MV-4-11 (cell line): ENCODE measurements at places on chromosomes 5 and 9.

GRCh38 chr5:78813286-78813685 lies 164.7 kb upstream of the LHFPL2 start:
- DNase-seq, result no peak

GRCh38 chr5:92758552-92758951 lies 822.5 kb downstream of the NR2F1-AS1 start:
- no peak for DNase-seq

DNA sequence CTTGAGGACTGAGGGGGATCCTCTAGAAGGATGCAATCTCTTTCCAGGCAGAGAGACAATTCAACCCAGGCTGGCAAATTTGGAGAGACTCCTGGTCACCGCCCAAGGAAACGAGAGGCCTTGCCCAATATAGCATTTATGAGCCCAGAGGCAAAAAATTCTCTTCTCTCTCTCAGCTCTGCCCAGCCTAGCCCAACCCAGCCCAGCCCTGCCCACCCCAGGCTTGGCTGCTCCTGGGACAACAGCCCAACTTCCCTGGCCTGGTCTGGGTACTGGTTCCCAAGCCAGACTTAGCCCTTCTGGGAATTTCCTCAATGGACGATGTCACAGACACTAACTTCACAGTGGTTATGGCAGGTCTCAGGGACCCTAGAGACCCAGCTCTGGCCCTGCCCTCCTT lies 116.5 kb downstream of the PSD2 start:
- DNase-seq, result no peak

DNA sequence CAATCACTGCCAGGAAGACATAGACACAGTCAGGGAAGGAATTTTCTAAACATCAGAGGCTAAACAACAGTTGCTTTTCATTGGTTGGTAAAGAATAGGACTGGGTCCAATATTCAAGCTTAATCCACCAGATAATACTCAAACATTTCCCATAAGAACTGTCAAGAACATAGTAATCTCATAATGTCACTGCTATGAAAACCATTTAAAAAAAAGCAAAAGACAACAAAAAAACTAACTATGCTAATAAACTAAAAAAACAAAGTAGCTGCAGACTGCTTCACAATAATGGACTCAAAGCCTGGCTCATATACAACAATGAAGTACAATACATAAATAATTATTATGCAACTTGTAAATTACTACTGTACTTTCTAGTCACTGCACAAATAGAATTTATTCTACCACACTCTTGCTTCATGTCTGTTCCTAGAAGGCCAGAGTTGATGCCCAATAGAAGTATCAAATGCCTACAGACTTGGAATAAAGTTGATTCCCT lies 148.7 kb downstream of the MLLT3 start:
- no peak for DNase-seq

GRCh38 chr9:69168709-69169217 lies 5.3 kb upstream of the TJP2 start:
- peak; percentile 66 for DNase-seq

DNA sequence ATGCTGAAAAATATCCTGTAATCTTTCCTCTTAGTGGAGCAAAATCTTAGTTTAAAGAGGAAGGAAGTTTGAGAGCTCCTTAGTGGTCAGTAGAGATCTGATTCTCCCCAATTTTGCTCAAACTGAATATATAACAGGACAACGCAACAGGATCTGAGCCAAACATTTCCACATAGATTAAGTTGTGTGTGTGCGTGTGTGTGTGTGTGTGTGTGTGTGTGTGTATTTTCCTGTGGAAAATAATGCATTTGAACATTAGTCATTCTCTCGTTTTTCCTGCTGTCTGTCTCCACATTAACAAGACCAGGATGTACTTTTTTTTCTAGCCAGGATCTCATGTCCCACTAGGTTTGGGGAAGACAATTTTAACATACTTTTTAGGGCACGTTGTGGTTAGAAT lies 312.1 kb upstream of the CDH18 start:
- no peak for DNase-seq

DNA sequence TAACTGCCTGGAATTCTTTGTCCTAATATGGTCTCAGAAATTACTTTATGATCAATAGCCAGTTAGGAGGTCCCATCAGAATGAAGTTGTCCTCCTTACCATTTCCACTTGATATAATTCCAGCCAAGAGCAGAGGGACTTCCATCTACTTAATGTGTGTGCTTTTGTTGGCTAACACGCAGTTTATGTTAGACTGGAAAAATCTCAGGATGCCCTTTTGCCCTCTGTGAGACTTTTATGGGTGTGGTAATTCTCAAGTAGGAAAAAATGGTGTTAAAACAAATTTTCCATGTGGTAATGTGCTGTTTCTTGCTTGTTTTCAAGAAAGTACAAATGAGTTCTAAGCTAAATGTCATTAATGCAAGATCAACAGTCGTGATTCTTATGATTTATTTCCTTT lies 327.1 kb downstream of the MTRR start:
- no peak for DNase-seq

- DNase-seq, result no peak
Measured at GRCh38 chr5:2385818-2386217, 365.7 kb downstream of the IRX2 start.

GRCh38 chr9:34072868-34073590 lies 24.3 kb upstream of the UBAP2 start:
- DNase-seq, result no peak

DNA sequence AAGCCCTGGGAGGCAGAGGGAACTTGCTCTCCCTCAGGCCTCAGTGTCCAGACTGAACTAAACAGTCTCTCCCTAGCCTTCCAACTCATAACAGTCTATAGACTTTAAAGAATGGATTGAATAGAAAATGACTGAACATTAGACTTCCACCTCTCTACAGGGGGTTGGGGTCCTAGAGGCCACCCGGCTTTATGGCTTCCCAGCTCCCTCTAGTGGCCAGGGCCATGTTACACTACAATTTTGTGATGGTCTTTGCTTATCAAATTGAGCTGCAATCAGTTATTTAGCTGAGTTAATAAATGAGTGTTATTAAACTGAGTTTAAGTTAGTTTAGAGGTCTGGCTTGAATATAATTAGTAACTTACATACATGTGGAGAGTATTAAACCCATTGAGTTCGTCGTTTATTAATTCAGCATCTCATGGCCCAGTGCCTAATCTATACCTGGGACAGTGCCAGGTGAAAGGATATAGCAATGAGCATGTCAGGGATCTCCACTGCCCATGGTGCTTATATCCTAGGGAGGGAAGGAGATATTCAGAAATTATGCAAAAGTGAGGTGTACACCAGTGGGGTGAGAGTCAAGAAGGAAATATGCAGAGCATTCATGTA lies 105.2 kb downstream of the SH3TC2 start:
- DNase-seq, result peak; percentile 40

DNA sequence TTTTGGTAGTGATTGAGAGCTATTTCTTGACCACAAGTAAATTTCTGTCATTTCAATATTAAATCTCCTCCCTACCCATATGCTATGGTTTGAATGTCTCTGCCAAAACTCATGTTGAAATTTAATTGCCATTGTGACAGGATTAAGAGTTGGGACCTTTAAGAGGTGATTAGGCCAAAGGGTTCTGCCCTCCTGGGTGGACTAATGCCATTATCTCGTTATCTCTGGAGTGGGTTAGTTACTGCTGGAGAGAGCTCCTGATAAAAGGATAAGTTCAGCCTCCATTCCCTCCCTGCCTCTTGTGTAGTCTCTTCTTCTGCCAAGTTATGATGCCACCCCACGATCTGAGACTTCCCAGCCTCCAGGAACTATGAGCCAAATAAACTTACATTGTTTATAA lies 3.6 kb upstream of the DRD1 start:
- no peak for DNase-seq

GRCh38 chr5:124951661-124952060 lies 205.2 kb upstream of the ZNF608 start:
- peak; percentile 87 for DNase-seq

DNA sequence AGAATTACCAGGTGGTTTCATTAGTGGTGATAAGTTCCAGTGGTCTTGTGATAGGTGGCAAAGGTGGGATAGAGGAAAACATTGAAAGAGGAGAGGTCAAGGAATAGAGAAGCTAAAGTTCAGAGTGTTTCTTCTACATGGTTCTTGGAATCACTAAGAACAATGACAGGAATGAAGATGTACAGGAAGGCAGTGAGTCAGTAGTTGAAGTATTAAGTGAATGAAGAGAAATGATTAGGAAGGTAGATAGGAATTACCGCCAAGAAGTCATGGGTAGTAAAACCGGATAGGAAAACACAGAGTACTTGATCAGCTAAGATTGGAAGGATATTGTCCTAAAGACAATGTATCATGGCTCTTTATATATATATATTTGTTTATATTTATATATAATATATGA lies 37.9 kb upstream of the RASA1 start:
- no peak for DNase-seq

- DNase-seq, result peak; percentile 62
Measured at GRCh38 chr5:126757713-126758357, 19.1 kb upstream of the LMNB1 start.

DNA sequence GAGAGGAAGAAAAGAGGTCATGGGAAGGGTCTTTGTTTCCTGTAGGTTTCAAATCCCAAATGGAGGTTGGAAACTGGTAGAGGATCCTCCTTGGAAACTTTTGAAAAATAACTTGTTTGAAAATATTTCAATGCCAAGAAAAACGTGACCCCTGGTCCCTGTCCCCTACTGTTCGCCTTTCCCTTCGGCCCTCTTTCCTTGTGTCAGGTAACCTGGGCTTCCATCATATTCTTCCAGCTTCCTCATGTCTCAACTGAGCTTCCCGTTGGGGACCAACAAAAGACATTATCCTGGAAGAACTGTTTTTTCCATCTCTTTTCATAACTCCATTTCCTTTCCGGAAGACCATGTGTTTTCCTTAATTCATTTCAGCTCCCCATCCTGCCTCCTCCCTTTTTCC lies 266.8 kb upstream of the ANKRD55 start:
- no peak for DNase-seq

GRCh38 chr9:123081824-123082223 lies 48.4 kb downstream of the GPR21 start:
- DNase-seq, result peak; percentile 18

GRCh38 chr5:180799902-180800801 lies 2.5 kb downstream of the MGAT1 start:
- peak; percentile 27 for DNase-seq

GRCh38 chr9:36136272-36136893 lies at the start of gene GLIPR2:
TSS of gene GLIPR2 (plus strand) at chr9:36136733. CDS start at chr9:36136779, 46 bp downstream.
- DNase-seq, result peak; percentile 46

- peak; percentile 59 for DNase-seq
Measured at GRCh38 chr5:178461004-178461730, 129.0 kb downstream of the COL23A1 start.

- no peak for DNase-seq
Measured at GRCh38 chr5:156883316-156883875, 33.3 kb downstream of the PPP1R2B start.

DNA sequence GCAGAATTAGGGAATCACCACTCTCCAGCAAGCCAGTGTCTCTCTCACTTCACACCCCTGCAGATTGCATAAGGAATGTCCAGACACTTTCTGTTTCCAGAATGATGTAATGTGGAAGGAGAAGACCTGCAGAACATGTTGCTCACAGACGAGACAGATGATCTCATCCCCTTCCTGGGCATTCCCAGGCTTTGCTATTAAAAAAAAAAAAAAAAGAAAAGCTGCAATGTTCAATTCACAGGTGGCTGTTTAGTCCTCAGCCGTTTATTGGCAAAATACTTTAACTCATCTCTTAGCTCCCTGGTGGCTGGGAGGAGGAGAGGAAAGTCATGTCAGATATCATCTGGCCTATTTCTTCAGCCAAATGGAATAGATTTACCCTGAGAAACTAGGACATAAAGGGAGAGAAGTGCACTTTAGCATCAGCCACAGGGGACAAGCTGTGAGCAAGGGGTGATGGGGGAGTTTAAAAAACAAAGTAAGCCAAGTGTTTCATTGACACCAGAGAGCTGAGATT lies 95.9 kb upstream of the TNC start:
- no peak for DNase-seq

DNA sequence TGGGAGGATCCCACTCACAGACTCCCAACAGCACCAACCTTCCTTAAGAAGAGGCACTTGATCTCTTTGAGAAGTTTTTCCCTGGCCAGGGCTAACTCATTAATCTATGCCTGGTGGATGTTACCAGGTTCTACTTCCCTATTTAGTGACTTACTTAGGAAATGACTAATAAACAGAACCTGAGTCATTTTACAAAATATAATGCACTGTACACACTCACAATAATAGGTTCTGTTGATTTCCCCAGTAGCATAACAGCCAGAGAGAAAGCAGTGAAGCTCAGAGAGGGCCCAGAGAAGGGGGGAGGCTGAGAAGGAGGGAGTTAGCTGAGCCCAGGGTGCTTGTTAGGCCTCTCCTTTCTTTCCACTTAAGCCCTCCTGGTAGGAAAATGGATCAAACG lies 27.1 kb downstream of the FRMD3 start:
- DNase-seq, result peak; percentile 83

GRCh38 chr9:8863886-8864544 lies 1064.4 kb upstream of the DMAC1 start:
- DNase-seq, result no peak

DNA sequence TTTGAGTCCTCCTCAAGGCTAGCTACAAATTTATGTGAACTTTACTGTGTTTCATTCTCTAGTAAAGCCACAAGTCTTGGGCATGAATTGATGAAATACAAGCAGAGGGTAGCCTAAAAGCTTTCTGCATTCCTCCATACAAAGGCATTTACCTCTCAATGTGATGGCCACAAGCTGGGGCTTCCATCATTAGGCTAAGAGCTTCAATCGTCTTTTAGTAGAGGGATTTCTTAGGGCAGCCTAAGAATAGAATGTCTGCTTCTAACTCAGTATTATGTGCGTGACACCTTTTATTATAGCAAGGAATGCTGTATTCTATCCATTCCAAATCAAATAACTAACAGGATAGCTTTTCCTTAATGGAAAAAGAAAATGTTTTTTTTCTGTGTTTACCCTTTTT lies 3.7 kb downstream of the PLAC8L1 start:
- no peak for DNase-seq

DNA sequence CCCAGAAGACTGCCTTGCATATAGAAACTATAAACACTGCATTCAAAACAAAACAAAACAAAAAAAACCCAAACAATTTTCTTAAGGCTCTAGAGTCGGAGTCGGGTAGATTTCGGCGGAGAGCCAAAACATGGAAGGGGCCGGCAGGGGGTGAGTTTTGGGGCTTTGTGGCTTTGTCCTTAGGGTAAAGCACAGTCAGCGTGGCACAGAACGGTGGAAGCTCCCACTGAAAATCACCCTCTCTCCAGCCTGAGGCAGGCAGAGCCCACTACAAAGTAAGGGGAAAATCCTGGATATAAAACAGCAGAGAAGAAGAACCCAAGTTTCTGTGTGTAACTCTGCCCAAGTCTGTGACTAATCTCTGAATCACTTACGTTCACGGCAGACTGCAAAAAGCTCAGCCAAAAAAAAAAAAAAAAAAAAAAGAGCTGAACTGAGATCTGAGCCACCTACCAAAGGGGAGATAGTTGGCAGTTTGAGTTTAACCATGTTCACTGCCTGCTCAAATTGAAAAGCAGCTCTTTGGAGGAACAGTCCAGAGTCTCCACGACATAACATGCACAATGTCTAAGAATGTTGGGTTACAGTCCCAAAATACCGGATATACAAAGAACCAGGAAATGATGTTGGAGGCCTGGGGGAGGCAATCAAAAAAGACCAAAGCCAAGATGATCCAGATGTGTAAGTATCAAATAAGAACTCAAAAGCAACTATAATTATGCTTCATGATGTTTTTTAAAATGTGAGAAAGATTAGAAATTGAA lies 26.6 kb upstream of the OR2K2 start:
- DNase-seq, result peak; percentile 17
